Cardiac muscle cell (in vitro differentiated cells and primary cell): ENCODE measurements at places on chromosomes 1 and 21. TPM values are rescaled to one million over a fixed set of nuclear protein-coding genes. Genes with fewer than 3 reads are reported as not detected.

DNA sequence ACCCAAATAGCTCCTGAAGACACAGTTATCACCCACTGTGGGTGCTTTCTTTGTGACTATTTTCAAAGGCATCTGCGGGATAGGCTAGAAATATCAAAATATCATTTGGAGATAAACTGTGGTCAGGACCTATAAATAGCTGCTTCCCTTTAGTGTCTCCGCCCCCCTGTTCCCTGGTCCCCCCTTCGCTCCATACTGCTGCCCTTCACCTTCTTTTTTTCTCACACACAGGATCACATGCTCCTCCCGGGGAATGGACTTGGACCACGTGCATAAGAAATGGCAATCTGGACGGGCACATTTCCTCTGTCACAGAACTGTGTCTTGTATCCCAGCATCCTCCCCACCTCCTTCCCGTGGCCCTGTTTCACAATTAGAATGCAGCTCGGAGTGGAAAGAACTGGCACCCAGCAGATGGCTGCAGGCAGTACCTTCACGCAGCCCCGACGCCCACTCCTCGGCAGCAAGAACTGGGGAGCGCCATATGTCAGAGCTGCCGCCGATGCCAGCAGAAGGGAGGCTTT, 68.8 kb upstream of the SSX2IP start:
- peak; percentile 41 for DNase-seq

DNA sequence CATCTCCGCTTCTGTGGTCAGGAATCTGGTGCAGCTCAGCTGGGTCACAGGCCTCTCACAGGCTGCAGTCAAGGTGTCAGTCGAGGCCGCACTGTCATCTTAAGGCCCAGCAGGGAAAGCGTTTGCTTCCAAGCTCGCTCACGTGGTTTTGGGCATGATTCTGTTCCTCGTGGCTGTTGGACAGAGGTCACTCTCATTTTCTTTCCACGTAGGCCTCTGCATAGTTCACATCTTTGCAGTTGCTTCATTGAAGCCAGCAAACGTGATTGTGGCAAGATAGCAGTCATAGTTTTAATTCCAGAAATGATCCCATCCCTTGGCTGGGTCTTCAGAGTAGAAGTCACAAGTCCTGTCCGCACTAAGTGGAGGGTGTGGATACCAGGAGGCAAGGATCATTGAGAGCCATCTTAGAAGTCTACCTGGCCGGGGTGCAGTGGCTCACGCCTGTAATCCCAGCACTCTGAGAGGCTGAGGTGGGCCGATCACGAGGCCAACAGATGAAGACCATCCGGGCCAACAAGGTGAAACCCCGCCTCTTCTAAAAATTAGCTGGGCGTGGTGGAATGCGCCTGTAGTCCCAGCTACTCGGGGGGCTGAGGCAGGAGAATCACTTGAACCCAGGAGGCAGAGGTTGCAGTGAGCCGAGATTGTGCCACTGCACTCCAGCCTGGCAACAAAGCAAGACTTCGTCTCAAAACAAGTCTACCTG, 24.5 kb downstream of the NECAP2 start:
- DNase-seq, result no peak

- DNase-seq, result no peak
Measured at GRCh38 chr1:228854907-228855306, 119.6 kb downstream of the RHOU start.

- DNase-seq, result no peak
Measured at GRCh38 chr1:107689733-107690132, 275.2 kb downstream of the VAV3 start.

DNA sequence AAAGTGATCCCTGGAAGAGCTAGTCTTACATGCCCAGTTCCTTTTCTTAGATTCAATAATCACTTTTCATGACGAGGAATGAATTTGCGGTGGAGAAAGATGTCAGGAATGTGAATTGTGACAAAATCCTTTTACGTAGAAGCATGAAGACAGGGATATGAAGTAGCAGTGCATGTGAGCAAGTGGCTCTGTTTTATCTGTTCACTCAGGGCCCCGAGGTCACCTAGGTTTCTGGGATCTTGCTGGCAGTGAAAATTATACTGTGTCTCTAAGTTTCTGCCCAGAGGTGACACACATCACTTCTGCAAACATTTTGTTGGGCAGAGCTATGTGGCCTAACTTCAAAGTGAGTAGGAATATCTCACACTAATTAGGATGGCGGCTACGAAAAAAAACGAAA, 79.3 kb downstream of the USP25 start:
- no peak for DNase-seq

GRCh38 chr1:113325022-113325421, 65.3 kb upstream of the MAGI3 start:
- DNase-seq, result peak; percentile 26

- DNase-seq, result peak; percentile 47
Measured at GRCh38 chr1:95233319-95233736, 682 bp upstream of the RWDD3 start.

DNA sequence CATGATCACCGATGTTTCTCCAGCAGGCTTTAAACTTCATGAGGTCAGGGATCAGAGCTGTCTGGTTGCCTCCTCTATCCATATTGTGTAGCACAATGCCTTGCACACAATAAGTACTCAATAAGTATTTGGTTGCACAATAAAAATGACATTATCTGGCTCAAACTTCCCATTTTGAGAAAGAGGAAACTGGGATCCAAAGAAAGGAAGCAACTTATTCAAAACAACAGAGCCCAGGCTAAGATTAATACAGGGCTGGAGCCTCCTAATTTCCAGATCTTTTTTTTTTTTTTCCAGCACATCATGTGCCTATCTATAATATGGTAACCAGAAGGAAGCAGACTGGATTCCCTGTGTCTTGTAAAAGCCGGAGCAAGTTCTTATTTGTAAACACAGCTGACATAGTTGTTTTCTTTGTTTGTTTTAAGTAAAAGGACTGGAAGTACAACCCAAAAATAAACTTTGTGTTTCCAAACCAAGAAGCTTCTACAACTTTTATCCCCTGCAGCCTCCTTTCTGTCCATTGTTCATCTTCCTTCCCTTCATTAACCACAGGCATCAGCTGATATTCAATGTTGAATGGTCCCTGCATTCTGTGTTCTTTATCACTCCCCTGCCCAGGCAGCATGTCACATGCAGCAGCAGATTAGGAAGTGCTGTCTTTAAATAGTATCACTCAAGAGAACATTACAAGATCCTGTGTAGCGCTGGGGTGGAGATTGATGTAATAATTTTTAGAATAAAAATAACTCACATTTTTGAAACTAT, 71.2 kb upstream of the HOOK1 start:
- peak; percentile 60 for DNase-seq

DNA sequence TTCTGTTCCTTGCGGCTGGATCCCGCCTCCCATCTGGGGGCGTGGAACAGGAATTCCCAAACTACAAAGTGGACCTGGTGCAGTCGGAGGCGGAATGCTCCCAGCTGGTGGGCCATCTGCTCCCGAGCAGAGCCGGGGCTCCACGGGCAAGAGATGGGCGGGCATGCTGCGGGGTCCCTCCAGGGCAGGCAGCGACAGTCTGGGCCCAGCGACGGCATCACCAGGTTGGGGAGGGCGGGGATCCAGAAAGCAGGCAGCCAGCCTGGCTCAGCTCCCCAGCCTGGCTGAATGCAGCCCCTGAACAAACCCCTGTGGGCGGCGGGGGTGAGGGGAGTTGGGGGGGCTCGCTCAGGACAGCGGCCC, 3.6 kb downstream of the MEGF6 start:
- DNase-seq, result no peak

Gene KDF1
- 0.63 and 0.67 TPM in 2 replicates for total RNA-seq

Gene PODN
- total RNA-seq, result 3.7 and 6.5 TPM in 2 replicates

Gene KANK4
- total RNA-seq, result 0.81 and 4.0 TPM in 2 replicates

Gene CD5L
- not detected in 2 replicates for total RNA-seq

Gene ACTL8
- 0.28 TPM in 1 of 2 replicates, not detected in the other for total RNA-seq

Gene LCE1F
- not detected in 2 replicates for total RNA-seq

Gene DDR2
- 1.4 and 1.6 TPM in 2 replicates for total RNA-seq

Gene MEX3A
- total RNA-seq, result 48.8 and 58.6 TPM in 2 replicates

Gene LGR6
- not detected in 2 replicates for total RNA-seq

Gene CDA
- total RNA-seq, result not detected in 2 replicates

Gene KIF14
- 1.3 and 14.2 TPM in 2 replicates for total RNA-seq

Gene BRDT
- total RNA-seq, result not detected in 2 replicates

Gene PLPPR4
- total RNA-seq, result 3.2 and 4.2 TPM in 2 replicates

Gene KCNN3
- total RNA-seq, result 0.81 and 1.5 TPM in 2 replicates

Gene ADORA1
- 8.5 and 14.9 TPM in 2 replicates for total RNA-seq
